ENCODE measurements at places on chromosomes 12 and 14.

DNA sequence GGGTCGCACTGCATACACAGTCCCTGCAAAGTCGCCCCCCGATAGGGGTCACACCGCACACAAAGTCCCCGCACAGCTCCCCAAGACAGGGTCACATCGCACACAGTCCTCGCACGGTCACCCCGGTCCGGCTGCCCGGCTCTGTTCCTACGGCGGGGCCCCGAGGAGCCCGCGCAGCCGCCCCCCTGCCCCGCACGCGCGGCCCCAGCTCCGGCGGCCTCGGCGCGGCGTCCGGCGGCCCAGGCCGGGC is 300 bp downstream of the SSH1 start:
- no peak for DNase-seq

DNA sequence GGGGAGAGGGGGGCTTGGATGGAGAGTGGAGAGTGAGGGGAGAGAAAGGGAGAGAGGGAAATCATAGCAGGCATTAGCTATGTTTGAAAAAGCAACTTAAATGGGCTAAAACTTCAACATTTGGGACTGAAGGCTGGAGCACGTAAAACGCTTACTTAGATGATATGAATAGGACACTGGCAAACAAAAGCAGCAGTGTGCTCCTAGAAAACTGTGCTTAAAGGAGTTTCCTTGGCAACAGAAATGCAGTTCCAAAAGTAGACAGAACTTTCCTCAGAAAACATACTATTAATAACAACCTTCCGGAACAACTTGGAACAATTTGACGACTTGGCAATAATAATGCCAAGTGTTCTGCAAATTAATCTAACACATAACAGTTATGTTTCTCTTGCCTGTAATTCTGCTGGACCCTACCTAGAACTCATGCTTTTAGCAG is 235.5 kb upstream of the NPAS3 start:
- no peak for DNase-seq

DNA sequence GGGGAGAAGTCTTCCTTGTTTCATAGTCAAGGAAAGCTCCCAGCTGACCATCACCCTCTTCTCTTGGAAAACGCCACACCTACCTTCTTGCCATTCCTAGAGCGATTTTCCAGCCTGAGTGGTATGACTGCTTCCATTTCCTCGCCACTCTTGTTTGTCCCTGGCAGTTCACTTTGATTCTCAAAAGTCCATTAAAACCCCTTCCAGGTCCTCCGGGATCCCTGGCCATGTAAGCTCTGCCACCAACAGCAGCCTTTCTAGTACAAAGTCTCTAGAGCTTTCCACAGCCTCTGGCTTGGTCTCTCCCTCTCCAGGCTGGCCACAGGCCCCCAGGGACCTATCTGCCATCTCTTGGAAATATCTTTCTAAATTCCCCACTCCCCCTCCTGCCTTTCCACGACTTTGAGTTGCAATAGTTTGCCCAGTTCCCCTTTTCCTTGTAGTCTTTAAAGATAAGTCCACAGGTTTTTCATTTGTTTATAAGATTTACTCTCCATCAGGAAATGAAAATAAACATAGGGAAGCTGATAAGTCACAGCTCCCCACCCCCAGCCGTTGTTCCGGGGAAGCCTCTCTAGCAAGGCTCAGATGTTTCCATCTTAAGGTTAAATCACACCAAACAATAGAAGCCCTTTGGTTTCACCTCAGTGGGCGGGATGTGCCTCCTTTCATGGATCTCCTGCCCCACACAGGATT is 42.9 kb upstream of the SINHCAF start:
- no peak for DNase-seq

GRCh38 chr12:105168006-105168405 is 60.5 kb downstream of the WASHC4 start:
- no peak for DNase-seq

GRCh38 chr12:110180591-110181005 is 56.4 kb downstream of the IFT81 start:
- no peak for DNase-seq

GRCh38 chr12:53499266-53500141 is at the start of gene MAP3K12:
Gene MAP3K12 (minus strand): TSS chr12:53499458. CDS start chr12:53487391, 12,067 bp downstream.
- DNase-seq: peak; percentile 71

- no peak for DNase-seq
These were observed 21.6 kb upstream of the AMN start for GRCh38 chr14:102900631-102901571.

DNA sequence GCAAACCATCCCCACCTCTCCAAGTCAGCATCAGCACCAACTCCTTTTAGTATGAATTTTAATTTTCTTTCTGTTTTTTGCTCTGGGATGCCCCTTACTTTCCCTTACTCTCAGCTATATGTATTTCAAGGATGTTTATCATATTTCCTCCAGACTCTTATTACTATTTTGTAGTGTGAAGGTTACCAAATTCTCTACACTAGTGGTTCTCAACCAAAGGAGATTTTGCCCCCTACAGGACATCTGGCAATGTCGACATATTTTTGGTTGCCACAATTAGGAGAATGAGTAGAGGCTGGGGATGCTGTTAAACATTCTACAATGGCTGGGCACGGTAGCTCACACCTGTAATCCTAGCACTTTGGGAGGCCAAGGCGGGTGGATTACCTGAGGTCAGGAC is 29.1 kb upstream of the SOS2 start:
- DNase-seq: no peak

- DNase-seq: no peak
These were observed at the start of gene ZNF385A for GRCh38 chr12:54384591-54385041. Gene ZNF385A (minus strand): TSS chr12:54384733. CDS start chr12:54384514, 219 bp downstream.

- DNase-seq: peak; percentile 70
These were observed 31.5 kb upstream of the GZMB start for GRCh38 chr14:24665440-24665991.

- DNase-seq: no peak
These were observed 97.8 kb downstream of the DACT1 start for GRCh38 chr14:58735596-58735995.

GRCh38 chr12:32615441-32615840 is 63.7 kb upstream of the DNM1L start:
- no peak for DNase-seq

GRCh38 chr12:116474899-116475298 is 84.3 kb upstream of the MAP1LC3B2 start:
- DNase-seq: no peak

- no peak for DNase-seq
These were observed 103.3 kb downstream of the NUAK1 start for GRCh38 chr12:106035421-106035820.

DNA sequence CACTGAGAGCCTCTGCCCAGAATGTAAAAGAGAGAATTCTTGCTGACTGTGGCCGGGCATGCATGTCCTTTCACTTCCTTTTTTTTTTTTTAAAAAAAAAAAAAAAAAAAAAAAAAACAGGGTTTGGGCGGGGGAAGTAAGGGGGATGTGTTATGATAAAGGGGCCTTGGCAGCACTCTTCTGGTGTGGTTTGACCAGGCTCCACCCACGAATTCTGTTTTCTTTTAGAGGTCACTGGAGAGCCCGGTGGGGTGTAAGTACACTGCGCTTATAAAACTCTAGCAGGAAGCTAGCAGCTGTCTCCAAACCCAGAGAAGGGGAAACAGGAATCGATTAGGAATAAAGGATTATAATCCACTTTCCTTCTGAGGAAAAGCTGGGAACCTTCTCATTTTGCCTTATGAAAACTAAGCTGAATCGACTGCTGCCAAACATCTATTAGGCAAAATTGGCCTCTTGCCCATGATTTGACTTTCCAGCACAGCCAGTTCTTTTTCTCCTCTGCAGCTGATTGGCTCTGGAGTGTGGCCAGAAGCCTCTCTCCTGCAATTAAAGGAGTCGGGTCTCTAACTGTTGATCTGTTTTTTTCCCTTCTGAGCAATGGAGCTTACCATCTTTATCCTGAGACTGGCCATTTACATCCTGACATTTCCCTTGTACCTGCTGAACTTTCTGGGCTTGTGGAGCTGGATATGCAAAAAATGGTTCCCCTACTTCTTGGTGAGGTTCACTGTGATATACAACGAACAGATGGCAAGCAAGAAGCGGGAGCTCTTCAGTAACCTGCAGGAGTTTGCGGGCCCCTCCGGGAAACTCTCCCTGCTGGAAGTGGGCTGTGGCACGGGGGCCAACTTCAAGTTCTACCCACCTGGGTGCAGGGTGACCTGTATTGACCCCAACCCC is 27.7 kb upstream of the HIGD1C start:
- peak; percentile 50 for DNase-seq

GRCh38 chr14:64681796-64682710 is 22.2 kb upstream of the PLEKHG3 start:
- no peak for DNase-seq

- DNase-seq: no peak
These were observed 85.7 kb downstream of the KIF26A start for GRCh38 chr14:104224131-104224505.

GRCh38 chr14:66139432-66139831 is 346.7 kb upstream of the CCDC196 start:
- DNase-seq: no peak

DNA sequence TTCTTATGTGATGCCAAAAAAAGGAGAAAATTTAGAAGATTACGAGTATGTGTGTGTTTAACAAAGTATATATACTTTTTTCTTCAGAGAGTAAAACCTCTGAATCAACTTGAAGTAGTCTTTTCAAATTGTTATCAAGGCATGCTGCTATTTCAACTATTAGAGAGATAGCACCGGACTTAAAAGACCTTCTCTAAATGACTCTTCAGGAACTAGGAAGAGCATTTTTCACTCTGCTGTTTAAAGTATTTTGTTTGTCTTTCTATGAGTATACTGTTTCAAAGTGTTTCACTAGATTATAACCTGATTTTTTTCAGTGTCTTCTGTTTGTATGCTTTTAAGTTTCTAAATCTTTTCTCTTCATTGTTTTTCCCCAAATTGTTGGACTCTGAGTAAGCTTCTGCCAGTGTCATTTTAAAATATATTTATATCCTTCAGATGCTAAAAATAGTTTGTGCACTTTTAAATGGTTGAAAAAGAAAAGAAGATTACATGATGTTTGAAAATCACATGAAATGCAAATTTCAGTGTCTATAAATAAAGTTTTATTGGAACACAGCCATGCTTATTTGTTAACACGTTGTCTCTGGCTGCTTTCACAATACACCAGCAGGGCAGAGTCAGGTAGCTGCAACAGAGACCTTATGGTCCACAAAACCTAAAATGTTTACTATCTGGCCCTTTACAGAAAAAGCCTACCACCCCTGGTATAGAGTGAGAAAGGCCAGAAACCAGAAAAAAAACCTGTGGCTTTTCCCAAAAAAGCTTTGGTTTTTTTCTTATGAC is 21.3 kb downstream of the CRADD start:
- DNase-seq: no peak

GRCh38 chr12:52346593-52346992 is 20.7 kb downstream of the KRT85 start:
- DNase-seq: no peak

- DNase-seq: no peak
These were observed 5.5 kb upstream of the TC2N start for GRCh38 chr14:91872517-91873470.
